ENCODE measurements at places on chromosomes 7 and 10.

- no peak for DNase-seq
Measured at GRCh38 chr10:116785282-116785681, 42.9 kb upstream of the HSPA12A start.

DNA sequence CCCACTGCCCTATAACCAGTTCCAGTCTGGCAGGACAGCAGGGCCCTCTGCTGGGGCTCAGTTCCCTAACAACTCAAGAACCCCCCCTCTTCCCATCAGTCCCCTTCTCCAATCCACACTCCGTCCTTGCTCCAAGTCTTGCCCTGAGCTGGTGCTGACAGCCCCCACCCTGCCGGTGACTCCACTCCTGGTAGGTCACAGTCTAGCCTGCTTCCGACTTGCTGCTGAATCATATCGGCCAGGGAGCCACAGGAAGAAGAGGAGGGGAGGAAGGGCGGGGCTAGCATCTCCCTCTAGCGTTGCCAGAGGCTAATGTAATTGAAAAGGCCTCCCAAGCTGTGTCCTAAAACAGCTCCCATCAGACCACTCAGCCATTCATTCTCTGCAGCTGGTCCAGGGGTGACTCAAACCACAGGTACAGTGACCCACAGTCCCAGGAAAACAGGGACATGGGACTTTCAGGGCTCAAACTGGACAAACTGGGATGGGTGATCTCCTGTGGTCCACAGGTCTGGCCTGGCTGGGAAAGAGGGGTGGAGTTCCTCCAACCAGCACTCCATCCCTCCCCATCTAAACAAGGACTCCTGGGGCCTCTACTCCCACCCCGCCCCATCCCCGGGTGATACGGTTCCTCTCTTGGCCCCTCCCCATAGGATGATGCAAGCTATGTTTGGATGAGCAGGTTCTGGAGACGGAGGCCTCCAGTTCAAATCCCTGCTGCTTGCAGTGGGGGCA is 158.8 kb downstream of the SH3PXD2A start:
- DNase-seq, result peak; percentile 2

DNA sequence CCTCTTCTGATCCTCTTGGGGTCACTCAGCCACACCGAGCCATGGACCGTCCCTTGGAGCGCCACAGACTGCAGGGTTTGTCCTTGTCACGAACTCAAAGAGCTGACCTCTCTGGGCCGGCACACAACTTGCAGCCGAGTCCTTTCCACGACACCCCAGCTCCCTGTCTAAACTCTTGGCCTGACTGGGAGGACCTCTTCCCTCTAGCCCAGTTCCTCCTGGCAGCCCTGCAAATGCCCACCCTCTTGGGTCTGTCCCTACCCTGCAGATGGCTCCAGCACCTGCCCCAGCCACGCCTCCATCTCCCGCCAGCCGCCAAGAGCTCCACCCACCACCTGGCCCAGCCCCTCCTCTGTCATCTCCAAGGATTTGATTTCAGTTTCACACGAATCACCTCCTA is 339.2 kb downstream of the DNAJB6 start:
- DNase-seq, result no peak

DNA sequence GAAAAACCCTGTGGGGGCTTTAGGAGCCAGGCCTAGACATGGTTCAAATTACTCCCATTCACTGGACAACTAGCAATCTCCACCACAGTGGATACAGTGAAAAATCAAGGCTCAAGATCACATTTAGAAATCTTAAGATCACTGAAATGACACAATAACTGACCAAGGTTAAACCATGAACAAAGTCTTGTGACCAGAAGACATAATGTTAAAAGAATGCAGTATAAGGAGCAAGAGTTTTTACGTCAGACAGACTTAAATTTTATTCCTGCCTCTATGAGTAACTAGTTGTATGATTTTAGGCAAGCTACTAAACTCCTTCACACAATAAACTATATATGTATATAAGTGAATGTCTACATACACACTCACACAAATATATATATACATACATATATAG is 68.5 kb downstream of the MICU1 start:
- DNase-seq, result no peak

- no peak for DNase-seq
Measured at GRCh38 chr7:158019726-158020705, 567.6 kb downstream of the PTPRN2 start.

- DNase-seq, result no peak
Measured at GRCh38 chr10:119398996-119399395, 143.5 kb downstream of the RGS10 start.

DNA sequence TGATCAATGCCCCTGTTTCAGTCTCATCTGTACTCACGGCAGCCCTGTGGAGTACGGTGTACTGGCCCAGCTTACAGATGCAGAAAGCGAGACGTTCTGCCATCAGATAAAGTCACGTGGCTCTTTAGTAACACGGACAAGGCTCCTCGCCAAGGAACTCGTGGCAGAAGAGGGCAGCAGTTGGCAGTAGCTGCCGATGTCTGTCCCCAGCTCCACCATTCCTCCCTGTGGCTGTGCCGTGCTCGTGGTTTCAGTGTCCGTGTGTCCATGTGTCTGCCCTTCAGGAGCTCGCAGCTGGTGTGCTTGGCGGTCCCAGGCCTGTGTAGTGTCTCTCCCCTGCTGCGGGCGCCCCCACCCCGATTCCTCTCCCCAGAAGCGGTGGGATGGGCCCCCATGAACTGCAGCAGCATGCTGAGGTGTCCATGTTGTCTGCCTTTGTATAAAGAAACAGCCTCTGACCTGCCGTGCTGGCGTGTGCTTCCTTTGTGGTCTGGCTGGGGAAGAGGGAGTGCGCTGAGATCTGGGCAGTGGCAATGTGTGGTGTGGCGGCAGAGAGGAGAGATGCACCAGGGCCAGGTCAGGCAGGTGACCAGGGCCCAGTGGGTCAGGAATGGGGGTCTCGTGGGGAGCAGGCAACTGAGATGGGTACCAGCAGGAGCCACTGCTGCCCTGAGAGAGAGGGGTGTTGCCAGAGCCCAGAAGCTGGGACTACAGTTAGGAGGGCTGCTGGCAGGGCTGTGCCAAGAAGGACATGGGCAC is 9.8 kb downstream of the RHBDD2 start:
- no peak for DNase-seq

GRCh38 chr7:1100834-1101562 is 13.1 kb downstream of the GPER1 start:
- DNase-seq, result peak; percentile 45

DNA sequence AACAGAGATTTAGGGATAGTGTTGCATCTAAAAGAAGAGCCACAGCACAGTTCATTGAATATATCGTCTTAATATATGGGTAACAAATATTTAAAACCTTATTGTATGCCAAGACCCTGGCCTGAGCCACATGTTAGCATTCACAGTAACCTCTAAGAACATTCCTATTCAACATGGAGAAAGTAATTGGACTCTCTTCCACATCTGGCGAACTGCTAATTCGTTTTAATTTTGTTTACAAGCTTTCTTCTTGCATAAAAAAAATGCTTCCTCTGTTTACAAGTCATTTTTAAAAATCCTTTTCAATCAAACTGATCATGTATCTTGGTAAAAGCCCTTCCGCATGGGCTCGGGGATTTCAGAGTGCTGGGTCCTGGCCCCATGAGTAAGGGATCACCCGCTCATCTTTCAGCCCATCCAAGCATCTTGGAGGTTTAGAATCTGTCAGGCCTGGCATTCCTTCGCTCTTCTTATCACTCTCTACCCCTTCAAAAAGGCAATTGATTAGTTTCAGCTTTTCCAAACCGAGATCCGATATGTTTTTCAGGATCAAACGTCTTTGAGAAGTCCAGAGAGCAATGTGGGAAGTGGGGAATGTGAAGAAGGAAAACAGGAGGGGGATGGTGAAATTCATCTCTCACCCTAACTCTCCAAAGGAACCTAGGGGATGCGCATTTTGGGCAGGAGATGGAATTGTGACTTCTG is 7.3 kb downstream of the TWIST1 start:
- no peak for DNase-seq

DNA sequence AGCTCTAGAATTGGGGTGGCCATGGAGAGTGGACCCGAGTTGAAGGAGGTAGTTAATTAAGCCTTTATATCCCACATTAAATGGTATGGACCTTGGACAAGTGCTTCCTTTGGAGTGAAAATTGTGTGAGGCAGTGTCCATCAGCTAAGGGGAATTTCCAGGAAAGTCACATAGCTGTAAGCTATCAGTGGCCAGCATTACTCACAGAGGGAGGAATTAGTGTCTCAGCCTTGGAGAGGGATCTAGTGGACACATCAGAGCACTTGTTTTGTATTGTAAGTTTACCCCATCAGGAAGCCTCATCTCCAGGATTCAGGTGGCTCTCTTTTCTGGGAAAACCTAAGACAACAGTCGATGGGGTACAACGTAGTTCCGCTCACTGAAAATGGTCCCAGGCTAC is 416.7 kb downstream of the TFEC start:
- DNase-seq, result no peak

- DNase-seq, result no peak
Measured at GRCh38 chr7:100516135-100516812, 22.7 kb upstream of the AGFG2 start.

DNA sequence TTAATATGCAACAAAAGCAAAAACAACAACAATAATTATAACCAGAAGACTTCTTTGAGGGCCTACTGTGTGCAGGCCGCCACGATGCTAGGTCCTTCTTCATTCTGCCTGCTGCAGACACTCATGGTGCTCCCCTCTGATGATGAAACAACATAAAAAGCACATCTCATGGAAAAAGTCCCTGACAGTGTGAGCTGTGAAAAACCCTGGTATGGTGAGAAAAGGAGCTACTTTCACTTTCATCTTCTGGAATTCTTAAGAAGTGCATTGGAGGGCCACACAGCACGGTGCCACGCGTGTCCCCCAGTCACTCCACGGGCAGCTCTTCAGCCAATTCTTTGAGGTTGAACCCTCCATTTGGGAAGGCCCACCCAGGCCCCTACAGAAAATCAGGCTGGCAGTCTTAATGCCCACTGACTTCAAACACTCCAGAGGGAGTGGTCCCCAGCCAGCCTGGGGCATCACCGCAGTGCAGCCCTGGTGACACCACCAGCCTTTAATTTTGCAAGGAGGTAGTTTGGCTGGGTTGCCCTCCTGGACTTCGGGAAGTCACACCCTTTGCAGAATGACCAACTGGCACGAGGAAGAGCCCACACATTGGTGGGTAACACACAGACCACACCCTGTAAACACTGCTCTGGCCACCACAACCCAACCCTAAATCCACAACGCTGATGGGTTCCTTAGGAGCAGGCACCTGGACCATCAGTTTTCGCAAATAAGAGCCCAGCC is 7.7 kb downstream of the KCNMA1 start:
- DNase-seq, result no peak

GRCh38 chr10:132022241-132022640 is 40.5 kb upstream of the BNIP3 start:
- no peak for DNase-seq

- DNase-seq, result no peak
Measured at GRCh38 chr7:3393862-3394261, 92.8 kb downstream of the SDK1 start.

Data from NCI-H1417 (cell line).